ENCODE measurements at places on chromosomes 6 and 20.

GRCh38 chr6:423055-423798, 31.7 kb downstream of the IRF4 start:
- no peak for DNase-seq

DNA sequence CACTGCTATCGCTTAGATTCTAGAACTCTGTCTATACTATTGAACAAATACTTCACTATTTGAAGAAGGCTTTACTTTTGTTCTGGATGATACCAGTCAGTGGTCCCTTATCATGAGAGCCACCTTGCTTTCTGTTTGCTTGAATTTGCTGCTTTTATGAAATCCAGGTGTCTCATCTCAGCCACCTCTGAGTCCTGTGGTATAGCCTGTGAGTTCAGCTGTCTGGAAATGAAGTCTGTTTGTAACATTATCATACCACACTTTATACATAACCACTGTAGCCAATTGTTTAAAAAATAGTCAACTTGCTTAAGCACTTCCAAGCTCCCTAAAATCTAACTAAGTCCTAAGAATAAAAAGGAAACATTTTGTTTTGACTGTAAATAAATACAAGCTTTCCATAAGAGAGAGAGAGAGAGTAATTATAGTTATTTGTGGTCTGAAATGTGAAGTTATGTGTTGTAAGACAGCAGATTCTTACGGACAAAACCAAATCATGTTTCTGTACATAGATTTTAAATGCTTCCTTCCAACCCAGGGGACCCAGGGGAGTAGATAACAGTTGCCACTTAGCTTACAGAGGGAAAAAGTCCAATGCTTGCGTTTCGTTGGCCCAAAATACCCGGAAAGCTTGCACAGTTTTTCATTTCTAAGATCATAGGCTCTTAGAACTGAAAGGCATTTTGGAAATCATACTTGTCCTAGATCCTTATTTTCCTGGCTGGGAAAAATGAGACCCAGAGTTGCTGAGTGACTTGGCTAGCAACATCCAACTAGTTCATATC, 1107.8 kb upstream of the FLRT3 start:
- no peak for DNase-seq

DNA sequence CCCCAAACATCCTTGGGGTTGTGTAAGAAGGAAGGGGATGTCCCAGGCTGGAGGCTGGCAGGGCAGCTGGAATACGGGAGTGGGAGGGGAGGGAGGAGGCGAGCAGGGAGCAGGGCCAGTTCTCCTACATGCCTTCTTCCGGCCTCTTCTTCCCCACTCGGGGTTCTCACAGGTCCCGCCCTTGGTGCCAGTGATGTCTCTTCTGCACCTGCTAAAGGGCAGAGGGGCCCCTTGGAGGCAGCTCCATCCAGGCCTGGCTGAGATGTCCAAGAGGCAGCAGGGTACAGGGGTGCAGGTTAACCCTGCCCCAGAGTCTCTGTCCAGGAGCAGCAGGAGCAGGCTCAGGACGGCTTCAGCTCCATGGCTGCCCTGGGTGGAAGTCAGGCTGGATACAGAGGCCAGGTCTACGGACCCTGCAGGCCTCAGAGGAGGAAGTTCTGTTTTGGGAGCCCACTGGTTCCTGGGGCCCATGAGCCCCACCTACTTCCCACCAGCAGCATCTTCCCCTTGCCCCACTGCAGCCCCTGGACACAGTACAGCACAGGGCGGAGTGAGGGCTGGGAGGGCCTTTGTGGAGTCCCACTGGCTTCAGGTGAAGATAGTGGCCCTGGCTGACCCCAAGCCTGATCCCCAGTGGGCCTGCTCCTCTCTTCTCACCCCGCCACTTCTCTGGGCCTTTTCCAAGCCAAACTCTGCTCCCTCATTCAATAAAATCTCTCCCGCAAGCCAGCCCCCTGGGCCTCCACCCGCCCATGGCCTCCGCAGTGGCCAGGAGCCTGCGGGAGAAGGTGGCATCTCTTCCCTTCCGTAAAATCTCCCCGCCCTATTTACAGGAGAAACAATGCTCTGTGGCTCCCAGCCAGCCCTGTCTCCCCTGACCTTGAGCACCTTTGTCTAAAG, 60.4 kb downstream of the YTHDF1 start:
- DNase-seq: no peak

- DNase-seq: no peak
Observed at GRCh38 chr6:38378801-38379200, 260.9 kb downstream of the BTBD9 start.

GRCh38 chr20:676315-676937, 824 bp upstream of the SCRT2 start:
- DNase-seq: no peak

DNA sequence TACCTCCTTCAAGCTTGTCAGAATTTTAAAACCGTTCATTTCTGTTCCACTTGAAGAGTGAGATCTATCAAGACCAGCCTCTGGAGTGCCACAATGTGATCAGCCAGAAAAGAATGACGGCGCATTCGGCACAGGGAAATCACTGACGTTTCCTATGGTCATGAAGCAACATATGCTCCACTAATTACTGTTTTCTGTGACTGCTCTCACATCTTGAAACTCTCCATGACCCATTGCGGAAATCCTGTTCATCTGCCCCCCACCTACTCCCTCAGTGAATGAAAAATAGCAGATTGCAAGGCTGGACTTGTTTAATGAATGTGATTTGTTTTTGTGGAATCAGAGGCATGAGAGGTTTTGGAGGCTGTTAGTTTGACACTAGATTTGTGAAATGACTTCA, 53.2 kb downstream of the SAMD5 start:
- no peak for DNase-seq

GRCh38 chr20:17653835-17654648, 28.0 kb downstream of the RRBP1 start:
- no peak for DNase-seq

DNA sequence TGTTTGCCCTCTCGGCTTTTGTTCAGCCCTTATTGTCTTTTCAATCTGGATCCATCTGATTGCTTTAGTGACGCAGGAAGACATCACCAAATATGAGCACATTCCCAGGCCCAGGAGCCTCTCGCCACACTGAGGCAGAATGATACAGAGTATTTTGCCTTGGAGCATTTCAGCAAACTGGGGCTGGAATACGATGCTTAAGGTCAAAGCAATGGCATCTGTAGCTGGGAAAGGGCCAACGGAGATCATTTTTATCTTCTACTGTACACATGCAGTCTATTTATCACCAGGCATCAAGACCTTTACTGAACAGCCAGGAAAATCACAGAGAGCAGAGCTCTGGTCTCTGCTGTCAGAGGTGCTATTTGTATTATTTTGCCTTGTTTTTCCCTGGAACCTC, 655.3 kb downstream of the RNF144B start:
- DNase-seq: no peak

DNA sequence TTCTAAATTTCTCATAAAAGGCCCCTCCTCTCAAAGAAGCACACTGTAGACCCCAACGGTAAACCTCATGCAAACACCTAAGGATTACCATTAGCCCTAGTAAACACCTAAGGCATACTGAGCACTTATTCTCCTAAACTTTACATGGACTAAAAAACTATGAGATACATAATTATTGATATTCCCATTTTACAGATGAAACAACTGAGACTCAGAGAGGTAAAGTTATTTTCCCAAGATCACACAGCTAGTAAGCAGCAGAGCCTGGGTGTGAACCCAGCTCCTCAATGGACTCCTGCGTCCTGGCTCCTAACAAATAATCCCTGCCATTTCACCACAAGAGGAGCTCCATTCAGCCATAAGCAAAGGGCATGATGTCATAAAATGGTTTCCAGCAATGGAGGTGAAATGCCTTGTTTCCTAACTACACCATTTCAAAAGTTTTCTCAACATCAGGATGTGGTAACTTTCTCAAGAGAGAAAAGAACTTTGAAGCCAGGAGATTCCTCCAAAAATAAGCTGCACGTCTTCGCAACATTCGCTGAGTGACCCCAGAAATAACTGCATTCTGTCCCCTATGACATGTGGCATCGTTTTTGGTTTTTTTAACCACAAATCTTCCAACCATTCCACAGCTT, 4.1 kb downstream of the ATP9A start:
- no peak for DNase-seq

DNA sequence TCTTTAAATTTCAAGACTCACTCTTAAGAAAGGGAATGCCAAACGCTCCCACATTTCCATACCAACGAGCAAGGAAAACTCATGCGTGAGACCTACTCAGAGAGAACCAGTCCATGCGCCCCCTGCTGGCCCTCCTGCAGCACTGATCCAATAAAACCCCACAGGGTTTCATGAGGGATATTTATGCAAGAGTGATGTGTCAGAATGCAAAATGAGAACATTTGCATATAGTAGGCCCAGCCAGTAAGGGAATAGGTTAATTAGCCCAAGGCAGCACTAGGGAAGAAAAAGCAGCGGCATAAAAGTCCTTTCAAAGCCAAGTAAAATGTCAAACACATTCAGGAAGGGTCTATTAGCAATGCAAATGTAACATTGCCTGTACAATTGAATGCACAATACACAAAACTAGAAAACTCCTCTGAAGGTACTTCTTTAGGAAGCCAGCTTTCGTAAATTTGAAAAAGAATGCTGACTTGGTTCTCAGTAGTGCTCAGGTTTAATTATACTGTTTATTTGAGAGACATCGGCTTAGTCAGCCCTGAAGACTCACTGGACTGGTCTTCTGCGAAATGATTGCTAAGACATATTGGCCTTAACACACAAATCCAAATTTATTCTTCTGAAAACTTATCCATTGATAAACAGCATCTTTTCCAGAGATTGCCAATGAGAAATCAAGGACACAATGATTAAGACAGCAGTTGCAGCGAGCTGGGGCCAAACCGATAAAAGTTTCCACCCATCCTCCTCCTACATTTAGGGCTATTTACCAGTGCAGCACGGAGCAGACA, 93.2 kb downstream of the GMPR start:
- DNase-seq: no peak

Data from stimulated activated CD8-positive, alpha-beta memory T cell treated with anti-CD3 and anti-CD28 coated beads, Interleukin-12 subunit alpha, Interleukin-12 subunit beta, amount 100 ng/mL, for 4 hours (primary cell).